Epithelial cell of prostate (primary cell): ENCODE measurements at places on chromosomes 1 and 21.

- peak; percentile 59 for DNase-seq
Measured at GRCh38 chr1:177984136-177984525, 14.3 kb upstream of the SEC16B start.

- no peak for DNase-seq
Measured at GRCh38 chr1:1348420-1349255, 580 bp downstream of the DVL1 start.

DNA sequence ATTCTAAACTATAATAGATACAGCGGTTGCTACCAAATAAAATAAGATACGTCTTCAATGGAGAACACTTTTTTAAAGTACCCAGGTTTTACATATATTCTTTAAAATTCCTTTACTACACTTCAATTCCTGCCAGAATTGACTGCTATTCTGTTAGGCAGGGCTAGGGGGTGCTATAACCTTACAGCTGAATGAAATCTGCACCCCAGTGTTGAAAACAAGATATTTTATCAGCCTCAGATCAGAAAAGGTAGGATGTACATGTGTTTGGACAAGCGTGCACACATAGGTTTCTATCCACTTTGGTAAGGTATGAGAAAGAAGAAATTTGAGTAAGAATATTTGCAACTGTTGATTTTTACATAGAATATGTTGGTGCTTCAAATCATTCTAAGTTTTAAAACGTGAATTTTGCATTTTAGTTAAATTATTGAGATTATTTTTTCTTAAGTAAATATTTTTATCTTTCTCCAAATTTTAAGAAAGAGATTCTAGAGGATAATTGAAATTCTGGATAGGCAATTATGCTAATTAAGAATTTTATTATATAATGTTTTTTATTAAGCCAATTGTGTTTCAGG, 490.8 kb upstream of the ADGRL4 start:
- DNase-seq: no peak

DNA sequence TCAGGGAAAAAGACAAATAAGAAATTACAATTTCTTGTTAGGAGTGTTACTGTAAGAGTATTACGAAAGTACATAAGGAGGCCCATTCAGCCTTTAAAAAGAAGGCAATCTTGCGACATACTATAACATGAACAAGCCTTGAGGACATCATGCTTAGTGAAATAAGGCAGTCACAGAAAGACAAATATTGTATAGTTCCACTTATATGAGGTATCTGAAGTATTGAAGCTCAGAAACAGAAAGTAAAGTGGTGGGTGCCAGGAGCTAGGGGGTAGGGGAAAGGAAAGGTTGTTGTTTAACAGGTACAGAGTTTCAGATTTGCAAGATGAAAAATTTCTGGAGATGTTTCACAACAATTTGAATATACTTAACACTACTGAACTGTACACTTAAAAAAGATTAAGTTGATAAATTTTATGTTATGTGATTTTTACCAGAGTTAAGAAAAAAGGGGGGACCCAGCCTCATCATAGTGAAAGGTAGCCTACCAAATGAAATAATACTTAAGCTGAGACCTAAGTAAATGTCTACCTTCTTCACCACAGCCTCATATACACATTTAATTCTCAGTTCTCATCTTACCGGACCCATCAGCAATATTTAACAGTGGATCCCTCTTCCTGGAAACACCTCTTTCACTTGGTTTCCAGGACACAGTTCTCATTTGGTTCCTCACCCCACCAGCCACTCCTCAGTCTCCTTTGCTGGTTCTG, 19.5 kb downstream of the USP24 start:
- DNase-seq: no peak

DNA sequence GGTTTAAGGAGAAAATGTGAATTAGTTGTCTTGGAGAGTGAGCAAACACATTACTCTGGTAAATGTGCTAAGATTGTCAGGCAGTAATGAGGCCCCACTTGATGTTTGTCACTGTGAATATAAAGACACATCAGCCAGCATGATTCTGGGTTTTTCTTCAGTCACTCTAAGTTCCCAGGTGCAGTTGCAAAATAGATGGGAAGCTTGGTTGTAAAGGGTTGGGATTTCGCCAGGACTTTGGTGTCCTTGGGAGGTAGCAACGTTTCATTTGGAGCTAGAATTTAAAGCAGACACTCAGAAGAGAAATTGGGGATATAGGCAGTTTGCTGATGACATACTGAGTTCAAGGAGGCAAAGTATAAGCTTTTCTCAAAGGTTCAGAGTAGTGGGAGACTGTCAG, 154.3 kb downstream of the MAST2 start:
- no peak for DNase-seq

- no peak for DNase-seq
Measured at GRCh38 chr1:77038000-77038399, 170.7 kb downstream of the ST6GALNAC5 start.

DNA sequence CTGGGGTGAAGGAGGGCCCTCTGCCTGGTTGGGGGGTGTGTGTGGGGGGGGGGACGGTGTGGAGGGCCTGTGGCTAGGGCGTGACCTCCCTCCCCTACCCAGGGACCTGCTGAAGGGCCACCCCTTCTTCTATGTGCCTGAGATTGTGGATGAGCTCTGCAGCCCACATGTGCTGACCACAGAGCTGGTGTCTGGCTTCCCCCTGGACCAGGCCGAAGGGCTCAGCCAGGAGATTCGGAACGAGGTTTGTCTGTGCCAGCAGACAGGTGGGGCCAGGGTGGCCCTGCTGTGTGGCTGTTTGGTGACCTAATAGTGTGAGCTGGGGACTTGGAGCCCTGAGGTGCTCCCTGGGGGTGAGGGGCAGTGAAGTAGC, 43.9 kb downstream of the COQ8A start:
- DNase-seq: no peak

DNA sequence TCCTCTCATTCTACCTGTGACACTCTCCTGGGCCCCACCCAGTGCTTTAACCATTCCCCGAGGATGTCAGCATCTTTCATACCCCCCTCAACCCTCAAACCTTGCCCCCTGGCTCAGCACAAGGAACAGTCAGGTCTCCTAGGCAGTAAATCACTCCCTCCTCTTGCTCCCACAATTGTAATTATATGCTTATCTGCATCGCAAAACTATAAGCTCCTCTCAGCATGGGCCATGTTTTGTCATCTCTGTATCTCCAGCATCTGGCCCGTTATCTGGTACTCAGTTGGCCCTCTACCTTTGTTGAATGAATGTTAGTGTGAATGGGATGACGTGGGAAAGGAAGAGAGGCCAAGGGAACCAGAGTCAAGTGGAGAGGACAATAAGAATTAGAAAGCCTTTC, 2.8 kb upstream of the ELOVL1 start:
- DNase-seq: no peak

- no peak for DNase-seq
Measured at GRCh38 chr1:1164361-1164700, 9.3 kb upstream of the TTLL10 start.

GRCh38 chr1:186689376-186689775, 9.2 kb upstream of the PTGS2 start:
- DNase-seq: no peak

- DNase-seq: no peak
Measured at GRCh38 chr1:246946366-246946765, 14.6 kb upstream of the AHCTF1 start.

DNA sequence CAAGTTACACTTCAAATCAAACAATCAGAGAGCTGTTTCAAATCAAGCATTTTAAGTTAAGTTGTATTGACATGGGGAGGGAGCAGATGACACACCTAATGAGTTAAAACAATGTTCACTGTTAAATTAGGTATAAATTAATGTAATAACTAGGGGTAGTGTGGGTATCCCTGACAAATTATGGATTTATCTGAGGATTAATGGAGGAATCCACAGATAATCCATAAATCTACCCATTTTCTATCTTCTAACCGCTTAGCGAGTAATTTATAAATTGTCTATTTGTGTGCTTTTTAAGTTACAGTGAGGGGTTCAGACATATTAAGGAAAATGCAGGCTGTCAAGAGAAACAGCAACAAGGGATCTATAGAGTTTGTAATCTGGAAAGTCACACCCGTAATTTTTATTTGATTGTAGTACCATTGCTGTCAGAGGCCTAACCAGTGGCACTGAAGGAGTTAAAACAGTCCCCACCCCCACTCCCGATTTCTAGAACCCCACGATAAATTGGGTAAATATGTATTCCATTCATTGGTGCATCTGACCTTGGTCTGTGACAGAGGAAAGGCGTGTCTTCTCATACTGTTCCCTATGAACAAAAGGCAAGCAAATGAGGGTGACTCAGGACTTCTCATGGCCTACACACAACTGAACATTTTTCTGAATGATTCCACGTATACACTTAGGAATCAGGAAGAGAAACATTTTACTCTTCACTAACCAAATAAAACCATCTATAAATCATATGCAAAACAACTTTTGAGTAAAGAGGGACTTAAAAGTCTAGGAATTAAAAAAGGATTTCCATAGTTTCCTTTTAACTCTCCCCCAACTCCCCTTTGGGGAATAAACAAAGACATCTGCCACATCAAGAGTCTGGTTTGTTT, 7.4 kb downstream of the IRF2BP2 start:
- DNase-seq: peak; percentile 92

DNA sequence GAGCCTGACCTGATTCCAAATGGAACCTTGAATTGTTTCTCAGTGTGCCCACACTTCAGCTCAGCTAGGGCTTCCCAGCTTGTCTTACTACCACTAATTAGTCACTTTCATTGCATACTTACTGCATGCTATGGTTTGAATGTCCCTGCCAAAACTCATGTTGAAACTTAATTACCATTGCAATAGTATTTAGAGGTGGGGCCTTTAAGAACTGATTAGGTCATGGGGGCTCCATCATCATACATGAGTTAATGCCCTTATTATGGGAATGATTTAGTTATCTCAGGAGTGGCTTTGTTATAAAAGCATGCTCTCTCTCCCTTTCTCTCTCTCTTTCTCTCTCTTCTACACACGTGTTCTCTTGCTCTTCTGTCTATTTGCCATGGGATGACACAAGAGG, 68.3 kb downstream of the NENF start:
- peak; percentile 73 for DNase-seq

- no peak for DNase-seq
Measured at GRCh38 chr21:37026499-37026898, 20.0 kb downstream of the RIPPLY3 start.

GRCh38 chr1:92701147-92701546, 83.8 kb downstream of the EVI5 start:
- DNase-seq: no peak

GRCh38 chr1:3087049-3087448, 18.0 kb downstream of the PRDM16 start:
- no peak for DNase-seq

GRCh38 chr1:203772836-203773235, 7.9 kb downstream of the LAX1 start:
- no peak for DNase-seq

- DNase-seq: no peak
Measured at GRCh38 chr21:43861706-43862105, 3.3 kb upstream of the AGPAT3 start.

GRCh38 chr1:244713332-244713731, 60.4 kb downstream of the DESI2 start:
- DNase-seq: no peak

GRCh38 chr1:168431882-168432281, 111.9 kb downstream of the XCL2 start:
- DNase-seq: no peak

DNA sequence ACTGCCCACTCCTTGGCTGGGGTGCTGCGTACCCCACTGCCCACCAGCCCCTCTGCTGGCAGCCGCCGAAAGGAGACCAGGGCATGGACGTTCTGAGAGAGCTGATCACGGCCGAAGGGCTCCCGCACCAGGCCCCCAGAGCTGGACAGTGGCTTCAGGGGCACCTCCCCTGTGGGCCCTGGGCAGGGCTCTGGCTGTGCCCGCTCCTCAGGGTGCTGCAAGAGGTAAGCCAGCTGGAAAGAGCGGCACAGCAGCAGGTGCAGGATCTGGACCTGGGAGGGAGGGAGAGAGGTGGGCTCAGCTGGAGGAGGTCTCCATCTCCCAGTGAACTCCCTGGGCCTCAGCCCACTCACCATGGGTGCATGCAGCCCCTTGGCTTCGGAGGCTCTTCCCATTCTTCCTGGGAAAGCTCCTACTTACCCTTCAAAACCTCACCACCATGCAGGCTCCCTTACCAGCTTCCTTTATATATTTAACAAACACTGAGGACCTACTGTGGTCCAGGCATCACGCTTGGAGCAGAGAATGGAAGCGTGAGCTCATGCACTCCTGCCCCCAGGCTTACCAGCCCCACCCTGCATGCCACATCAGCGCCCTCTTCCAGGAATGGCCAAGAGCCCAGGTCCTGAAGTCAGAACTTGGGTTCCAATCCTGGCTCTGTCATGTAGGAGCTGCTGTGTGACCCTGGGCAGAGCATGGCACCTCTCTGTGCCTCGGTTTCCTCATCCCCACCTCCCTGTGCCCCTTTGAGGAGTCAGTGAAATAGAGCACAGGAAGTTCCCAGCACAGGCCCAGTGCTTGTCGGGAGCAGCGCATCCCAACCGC, 6.8 kb upstream of the KIF17 start:
- no peak for DNase-seq

DNA sequence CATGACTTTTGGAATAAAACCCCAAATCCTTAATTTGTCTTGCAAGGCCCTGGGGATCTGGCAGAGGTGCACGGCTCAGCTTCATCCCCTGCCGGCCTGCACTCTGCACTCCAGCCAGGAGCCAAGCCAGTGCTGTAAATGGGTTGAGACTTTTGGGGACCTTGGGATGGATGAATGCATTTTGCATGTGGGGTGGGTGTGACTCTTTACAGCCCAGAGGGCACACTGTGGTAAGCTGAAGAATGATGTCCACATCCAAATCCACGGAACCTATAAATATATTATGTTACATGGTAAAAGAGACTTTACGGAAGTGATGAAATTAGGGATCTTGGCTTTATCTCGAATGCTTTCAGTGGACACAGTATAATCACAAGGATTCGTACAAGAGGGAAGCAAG, 177.8 kb downstream of the EDEM3 start:
- no peak for DNase-seq

DNA sequence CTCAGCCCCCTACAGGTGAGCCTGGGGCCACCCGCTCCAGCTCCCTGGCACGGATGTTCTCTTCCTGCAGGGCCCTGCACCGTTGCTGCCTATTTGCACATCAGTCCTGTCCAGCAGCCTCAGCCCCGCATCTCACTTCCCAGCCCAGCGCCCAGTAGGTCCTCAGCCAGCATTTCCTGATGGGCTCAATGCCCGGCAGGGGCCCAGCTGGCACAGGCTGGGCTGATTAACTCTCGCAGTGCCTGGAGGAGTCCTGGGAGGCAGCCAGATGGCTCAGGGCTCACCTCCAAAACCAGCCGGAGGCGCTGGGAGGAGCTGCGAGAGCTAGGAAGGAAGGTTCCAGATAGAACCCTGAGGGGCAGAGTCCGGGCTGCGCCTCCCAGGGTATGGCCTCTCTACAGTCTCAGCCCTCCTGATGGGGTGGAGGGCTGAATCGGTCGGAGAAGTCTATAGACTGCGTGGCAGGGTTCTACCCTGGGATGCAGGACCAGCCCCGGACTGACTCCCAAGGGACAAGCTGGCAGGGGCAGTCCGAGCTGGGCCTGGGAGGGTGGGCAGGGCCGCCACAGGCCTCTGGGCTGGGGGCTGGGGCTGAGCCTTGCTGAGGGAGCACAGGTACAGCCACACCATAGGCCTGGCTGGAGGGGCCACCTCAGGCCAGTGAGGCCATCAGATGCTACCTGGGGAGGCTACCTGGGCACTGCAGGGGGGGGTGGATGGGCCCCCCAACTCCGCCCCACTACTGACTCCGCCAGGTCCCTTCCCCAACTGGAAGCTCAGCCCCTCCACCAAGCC, 19.2 kb upstream of the CLSTN1 start:
- DNase-seq: no peak

- DNase-seq: no peak
Measured at GRCh38 chr1:156540955-156541354, 31.4 kb downstream of the IQGAP3 start.

GRCh38 chr21:44461464-44462001, 6.2 kb downstream of the LRRC3 start:
- DNase-seq: no peak
